ENCODE measurements at places on chromosomes 1 and 21.
A peak's percentile ranks its signal among the peaks of the same experiment; 100 is the strongest.

DNA sequence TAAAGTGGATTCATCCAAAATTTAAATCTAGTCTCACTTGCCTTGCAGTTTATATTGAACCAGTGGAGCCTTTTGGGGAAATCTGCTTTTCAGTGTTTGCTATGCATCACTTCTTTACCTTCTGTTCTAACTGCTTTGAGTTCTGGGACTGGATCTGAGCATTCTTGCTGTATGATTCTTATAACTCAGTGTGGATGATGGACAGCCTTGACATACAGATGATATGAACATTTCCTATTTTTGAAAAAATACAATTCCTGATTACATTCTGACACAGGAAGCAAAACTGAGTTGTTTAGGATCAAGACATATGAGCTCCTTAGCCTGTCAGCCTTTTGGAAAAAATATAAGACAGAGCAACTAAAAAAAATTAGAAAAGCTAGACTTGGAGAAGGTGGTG lies 115.2 kb downstream of the DISP1 start:
- DNase-seq = no peak

- no peak for DNase-seq
Measured at GRCh38 chr1:212545941-212546635, 62.5 kb upstream of the ATF3 start.

GRCh38 chr1:100131623-100132022 lies 1.1 kb downstream of the SASS6 start:
- DNase-seq = no peak

GRCh38 chr1:183164340-183164739 lies 21.7 kb upstream of the LAMC2 start:
- peak; percentile 56 for DNase-seq

- DNase-seq = no peak
Measured at GRCh38 chr1:61322769-61323168, 240.4 kb downstream of the NFIA start.

DNA sequence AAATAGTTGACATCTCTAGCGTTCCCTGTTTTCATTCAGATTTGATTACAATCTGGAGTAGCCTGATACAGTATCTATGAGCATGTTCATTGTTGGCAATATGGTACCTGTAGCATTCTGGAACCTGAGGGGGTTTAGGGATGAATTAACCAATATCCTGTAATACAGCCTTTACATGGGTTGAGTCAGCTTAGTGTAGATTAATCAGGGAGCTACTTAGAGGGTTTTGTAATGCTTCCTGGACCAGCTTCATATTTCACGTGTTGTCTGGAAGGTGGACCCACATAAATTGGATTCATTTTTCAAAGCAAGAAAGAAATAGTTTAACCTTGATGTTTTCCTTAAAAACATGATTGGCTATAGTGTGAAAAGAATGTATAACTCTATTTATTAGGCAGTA lies 3.6 kb downstream of the OTUD3 start:
- DNase-seq = no peak

GRCh38 chr1:161196521-161197451 lies 2.1 kb downstream of the ADAMTS4 start:
- no peak for DNase-seq

DNA sequence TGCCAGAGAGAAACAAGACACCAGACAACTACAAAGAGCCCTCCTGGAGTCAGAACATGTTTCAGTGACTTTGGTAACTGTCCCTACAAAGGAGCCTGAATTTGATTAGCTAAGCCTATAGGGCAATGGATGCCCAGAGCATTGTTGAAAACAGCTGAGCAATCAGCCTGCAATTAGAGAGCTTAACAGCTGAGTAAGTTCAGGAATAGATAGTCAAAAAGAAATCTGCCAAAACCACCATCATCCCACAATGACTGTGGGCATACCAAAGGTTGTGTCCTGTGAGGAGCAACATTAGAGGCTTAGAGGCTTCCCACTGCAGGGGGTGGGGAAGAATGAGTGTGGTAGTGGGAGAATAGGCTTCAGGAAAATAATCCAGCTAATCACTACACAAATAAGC lies 32.1 kb downstream of the SH3BP5L start:
- DNase-seq = no peak

DNA sequence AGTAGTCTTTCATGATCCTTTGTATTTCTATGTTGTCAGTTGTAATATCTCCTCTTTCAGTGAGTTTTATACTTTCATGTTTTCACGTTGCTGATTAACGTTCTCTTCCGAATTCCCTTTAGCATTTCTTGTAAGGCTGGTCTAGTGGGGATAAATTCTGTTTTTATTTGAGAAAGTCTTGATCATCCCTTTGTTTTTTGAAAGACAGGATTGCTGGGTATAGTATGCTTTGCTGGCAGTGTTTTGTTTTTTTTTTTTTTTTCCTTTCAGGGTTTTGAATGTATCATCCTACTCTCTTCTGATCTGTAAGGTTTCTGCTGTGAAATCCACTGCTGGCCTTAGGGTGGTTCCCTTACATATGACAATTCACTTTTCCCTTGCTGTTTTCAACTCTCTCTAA lies 74.4 kb downstream of the SCMH1 start:
- no peak for DNase-seq

DNA sequence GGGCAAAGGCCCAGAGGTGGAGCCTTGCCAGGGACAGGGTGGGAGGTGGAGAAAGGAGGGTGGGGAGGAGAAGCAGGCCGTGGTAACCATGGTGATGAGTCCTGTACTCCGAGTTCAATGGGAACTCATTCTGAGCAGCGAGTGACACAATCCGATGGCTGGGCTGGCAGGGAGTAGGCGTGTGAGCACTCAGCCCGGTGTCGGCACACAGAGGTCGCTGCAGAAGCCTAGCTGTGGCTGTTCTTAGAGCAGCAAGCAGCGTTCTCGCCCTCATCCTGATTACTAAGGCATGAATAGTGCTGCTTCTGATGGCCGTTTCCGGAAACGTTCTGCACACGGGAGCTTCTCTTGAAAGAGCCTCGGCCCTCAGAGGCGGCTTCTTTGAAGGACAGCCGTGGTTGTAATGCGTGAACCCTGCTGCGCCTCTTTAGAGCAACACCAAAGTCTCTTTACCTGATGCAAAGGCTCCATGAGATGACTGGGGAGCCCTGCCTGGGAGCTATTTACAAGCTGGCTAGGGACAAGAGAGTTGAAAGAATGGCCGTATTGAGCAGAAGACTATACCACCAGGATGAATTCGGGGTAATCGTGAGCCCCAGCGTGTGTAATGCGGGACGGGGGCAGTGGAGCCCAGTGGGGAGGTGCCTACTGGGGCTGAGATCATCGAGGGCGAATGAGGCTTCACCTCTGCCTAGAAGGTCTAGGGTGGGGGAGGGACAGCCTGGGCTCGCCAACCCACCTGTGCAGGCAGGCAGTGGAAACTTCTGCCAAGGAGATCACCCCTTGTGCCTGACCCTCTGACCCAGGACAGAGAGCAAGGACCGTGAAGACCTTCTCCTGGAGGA lies 72.8 kb upstream of the PAX7 start:
- no peak for DNase-seq

DNA sequence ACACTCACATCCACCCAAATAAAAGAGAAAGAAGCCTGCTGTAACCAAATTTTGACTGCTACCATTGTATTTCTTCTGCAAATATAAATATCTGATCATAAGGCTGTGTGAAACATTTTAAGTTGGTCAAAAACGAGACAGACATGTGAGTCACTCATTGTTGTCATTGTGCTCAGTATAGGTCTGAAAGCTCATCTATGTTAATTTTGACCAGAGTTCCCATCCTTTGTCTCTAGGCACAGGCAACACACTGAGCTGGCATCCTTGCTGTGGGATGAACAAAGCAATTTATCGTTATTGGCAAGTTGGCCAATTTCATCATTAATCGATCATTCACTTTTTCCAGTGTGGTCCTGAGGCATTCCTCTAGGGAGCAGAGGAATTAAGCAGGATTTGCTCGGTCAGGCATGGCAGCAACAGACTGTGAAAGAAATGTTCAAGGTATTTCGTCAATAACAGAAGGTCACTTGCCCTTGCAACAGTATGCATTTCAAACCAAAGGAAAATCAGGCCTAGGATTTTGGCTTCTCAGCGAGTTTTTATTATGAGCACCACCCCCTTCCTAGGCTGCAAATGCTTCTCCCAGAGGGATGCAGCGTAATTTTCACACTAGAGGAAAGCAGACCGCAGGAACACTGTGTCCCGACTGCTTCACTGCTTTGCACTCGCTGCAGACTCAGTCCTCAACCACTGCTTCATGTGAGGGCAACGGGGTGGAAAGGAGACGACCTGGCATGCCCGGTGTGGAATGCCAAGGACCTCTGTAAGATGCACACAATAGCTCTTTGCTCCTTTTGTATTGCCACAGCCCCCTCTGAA lies 87.9 kb upstream of the SMYD2 start:
- DNase-seq = no peak

DNA sequence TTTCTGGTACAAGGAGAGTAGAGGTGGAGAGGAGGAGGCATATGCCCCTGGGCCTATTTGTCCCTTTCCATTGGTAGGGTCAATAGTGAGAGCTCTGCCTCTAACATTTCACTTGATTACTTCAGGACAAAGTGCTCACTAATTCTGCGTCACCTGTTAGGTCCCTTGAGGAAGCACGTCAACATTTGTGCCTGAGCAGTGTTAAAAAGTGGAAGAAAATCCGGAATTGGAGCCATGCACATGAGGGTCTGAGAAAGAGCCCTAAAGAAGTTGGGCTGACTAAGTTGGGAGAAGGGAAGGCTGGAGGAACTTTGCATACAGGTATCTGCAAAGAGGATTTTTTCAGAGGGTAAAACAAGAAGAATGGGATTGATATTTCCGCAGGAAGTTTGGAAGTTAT lies 1.9 kb downstream of the SLC25A44 start:
- DNase-seq = no peak

DNA sequence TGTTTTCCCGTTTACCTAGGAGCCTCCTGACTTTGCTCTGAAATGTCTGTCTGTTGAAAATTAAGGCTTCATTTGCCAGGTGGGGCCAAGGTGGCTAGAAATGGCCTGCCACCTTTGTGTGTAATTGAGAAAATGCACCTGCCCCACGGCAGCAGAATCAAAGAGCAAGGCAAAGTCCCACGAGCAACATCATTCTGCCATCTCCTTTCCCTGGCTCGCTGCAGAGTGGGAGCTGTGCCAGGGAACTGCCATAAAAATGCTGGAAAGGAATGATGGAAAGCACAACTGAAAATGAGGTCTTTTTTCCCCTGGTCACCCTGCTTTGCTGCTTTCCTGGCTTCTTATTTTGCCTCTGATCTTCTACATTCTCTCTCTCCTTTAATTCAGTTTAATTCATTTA lies 5.5 kb upstream of the OLFML2B start:
- DNase-seq = no peak

DNA sequence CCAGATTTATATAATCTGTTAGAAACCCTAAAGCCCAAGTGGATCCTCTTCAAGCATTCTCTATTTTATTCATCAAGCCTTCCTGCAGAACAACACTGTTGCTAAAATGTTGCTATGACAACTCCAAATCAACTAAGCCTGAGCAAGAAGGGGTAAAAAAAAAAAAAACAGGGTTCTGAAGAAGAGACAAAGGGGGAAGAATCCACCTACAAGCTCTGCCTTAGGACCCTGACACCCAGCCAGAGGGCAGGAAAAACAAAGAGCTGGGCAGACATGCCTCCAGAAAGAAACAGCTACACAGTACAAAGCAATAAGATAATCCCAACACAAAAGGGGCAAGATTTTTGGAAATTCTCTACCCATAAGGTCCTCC lies 1.3 kb downstream of the USF1 start:
- no peak for DNase-seq

DNA sequence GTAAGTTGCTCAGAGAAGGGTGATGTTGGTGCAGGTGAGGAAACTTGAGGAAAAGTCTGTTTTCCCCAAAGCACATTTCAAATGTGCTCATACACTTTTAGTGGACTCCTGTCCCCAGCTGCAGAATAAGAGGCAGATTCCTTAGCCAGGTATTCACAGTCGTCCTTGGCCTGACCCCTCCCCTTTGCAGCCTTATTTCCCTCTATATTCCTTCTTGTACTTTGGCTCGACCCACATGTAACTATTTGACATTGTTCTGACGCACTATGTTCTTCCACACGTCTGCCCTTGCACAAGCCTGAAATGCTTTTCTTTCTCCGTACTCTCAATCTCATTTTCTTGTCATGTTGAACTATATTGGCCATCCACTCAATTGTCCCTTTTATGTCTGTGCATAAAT lies 498.4 kb upstream of the USP24 start:
- DNase-seq = no peak

- DNase-seq = no peak
Measured at GRCh38 chr1:112393631-112393974, 2.4 kb upstream of the CTTNBP2NL start.

DNA sequence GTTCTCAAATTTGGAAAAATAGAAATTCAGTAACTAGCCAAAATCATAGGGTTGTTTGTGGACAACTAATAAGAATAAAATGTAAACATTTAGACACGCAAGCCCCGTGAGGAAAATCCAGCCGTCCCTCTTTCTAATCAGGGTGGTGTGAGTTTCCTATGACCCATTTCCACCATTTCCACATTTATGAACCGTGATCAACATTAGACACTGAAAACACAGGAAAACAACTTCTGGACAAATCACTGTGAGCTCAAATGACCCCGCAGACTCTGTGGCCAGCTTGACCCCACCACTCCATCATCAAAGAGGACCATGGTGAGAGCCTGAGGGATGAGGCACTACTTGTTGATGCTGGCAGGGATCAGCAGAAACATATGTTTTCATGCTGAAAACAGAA lies 101.0 kb downstream of the SIM2 start:
- DNase-seq = no peak

DNA sequence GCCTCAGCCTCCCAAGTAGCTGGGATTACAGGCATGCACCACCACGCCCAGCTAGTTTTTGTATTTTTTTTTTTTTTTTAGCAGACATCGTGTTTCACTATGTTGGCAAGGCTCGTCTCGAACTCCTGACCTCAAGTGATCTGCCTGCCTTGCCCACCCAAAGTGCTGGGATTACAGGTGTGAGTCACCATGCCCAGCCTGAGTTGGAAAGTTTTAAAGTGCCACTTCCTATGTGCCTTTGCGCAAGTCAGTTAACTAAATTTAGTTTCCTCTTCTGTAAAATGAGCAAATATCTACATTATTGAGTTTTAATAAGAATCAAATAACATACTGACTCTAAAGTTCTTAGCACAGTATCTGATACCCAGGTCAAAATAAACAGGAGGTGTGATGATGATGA lies 12.4 kb downstream of the SLC19A2 start:
- no peak for DNase-seq

DNA sequence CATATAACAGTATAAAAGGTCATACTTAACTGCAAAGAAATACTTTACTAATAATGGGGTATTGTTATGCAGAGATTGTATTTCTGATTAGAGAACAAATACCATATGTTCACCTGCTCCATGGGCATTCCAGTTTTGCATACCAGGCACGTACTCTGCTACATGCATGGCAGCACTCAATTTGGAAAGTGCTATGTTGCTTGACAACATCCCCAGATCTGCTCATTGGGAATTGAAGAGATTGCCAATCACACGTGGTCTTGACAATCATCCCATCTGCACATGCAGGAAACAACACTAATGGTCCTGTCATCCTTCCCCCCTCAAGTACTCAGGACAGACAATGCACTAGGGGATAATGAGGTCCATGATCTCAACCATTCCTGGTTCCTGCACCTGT lies 63.4 kb upstream of the PDE4B start:
- DNase-seq = no peak
